AG04450 (cell line): ENCODE measurements at places on chromosomes 11 and 22.

GRCh38 chr11:33842236-33842915 lies 49.5 kb downstream of the LMO2 start:
- DNase-seq: no peak

GRCh38 chr11:117969160-117969991 lies 16.8 kb upstream of the IL10RA start:
- no peak for DNase-seq

GRCh38 chr11:34235591-34236071 lies 122.2 kb downstream of the ABTB2 start:
- no peak for DNase-seq

- no peak for DNase-seq
Observed at GRCh38 chr11:832529-833113, at the start of gene CD151. TSS of gene CD151 (plus strand) at chr11:832952. CDS start at chr11:836070, 3,118 bp downstream.

DNA sequence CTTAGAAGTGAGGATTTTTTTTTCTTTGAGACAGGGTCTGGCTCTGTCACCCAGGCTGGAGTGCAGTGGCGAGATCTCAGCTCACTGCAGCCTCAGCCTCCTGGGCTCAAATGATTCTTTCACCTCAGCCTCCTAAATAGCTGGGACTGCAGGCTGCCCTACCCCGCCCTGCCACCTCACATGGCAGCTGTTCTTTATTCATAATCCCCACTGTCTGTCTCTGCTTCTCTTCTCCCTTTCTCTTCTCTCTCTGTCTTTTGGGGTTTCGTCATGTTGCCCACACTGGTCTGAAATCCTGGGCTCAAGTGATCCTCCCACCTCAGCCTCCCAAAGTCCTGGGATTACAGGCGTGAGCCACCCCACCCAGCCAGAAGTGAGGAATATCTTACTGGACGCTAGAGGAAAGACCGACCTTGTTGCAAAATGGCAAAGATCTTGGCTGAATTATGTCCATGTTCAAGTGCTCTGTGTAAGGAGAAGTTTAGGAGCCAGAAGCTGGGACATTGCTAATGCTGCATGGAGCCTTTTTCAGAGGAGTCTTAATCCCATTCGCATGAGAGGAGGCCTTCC lies 21.9 kb downstream of the KRTAP5-5 start:
- no peak for DNase-seq

GRCh38 chr22:47094861-47095330 lies 332.4 kb downstream of the TBC1D22A start:
- DNase-seq: no peak

DNA sequence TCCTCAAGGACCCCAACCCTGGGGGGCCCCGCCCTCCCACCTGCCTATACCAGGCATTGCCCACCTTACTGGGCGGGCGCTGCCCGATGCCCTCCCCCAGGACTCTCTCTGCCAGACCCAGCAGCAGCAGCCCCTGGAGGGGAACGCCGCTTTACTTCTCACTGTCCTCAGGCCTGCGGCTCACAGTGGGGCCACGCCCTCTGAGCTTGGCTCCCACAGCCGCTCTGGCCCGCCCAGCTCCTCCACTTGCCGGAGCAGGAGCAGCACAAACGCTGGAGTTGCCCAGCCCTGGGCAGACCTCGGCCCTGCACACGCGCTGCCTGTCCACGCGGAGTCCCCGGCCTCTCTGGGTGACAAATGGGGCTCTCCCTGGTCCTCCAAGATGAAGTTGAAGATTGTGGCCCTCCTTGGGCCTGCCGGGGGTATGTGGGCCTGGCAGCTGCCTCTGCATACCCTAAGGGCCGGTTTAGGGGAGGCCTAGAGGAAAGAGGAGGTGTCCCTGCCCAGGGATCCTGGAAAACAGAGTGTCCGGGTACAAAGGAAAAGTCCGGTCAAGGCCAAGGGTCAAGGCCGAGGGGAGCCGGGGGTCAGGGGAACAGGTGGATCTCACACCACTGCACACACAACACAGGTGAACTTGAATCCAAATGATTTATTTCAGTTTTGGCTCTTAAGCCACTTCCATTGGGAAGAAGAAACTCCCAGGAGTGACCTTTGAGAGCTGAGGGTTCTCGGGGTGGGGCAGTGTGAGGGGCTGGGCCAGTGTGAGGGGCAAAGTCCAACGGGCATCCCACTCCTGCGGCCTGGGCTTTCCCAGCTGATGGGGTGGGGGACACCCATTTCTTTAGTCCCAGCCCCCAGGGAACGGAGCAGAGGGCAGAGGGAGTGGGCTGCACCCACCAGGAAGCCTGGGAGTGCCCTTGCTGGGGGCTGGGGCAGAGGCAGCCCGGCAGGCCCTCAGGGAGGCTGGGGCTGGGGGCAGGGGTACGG lies 674 bp upstream of the BAIAP2L2 start:
- no peak for DNase-seq

GRCh38 chr11:27204529-27204928 lies 158.5 kb downstream of the CCDC34 start:
- DNase-seq: no peak

GRCh38 chr11:125903711-125904659 lies at the start of gene DDX25:
TSS of gene DDX25 (plus strand) at chr11:125904508. CDS start at chr11:125904518, 10 bp downstream.
- DNase-seq: no peak

- DNase-seq: no peak
Observed at GRCh38 chr11:131662317-131662972, 292.0 kb downstream of the NTM start.

DNA sequence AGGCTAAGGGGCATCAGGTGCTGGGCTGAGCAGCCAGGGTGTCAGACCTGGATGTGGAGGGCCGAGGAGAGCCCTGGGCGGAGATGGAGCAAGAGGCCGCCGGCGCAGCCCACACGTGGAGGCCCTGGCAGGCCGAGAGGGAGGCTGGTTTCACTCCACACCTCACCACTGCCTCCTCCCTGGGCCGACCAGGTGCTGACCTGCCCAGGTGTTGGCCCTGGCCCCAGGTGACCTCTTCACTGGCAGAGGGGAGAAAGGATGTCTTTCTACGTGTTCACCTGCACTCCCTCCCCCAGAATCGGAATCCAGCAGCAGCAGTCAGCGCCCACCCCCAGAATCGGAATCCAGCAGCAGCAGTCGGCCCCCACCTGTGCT lies 781 bp downstream of the ANO9 start:
- DNase-seq: no peak

- DNase-seq: no peak
Observed at GRCh38 chr11:32331098-32331497, 104.2 kb downstream of the WT1 start.
